Naive thymus-derived CD8-positive, alpha-beta T cell (primary cell): ENCODE measurements at places on chromosomes 6 and 20. TPM values are rescaled to one million over a fixed set of nuclear protein-coding genes. Genes with fewer than 3 reads are reported as not detected.

RIMS1 gene
- total RNA-seq = not detected

SRSF12 gene
- total RNA-seq = not detected

CST7 gene
- total RNA-seq = 5.5 TPM

- H3K4me1 ChIP-seq = no peaks in the 10 kb centered on the region
- peaks cover 21% of the 10 kb centered on the region for H3K36me3 ChIP-seq
- no peak for DNase-seq
- H3K4me3 ChIP-seq = no peak overlapping the region
Observed at GRCh38 chr6:17737704-17738252, 31.1 kb upstream of the NUP153 start.

TBX18 gene
- total RNA-seq = not detected

OPRL1 gene
- 1.1 TPM for total RNA-seq

GRCh38 chr20:3858689-3859088 is 12.1 kb downstream of the MAVS start:
- no peak for DNase-seq
- H3K27ac ChIP-seq = no peak overlapping the region
- peaks cover 12% of the 10 kb centered on the region for H3K4me1 ChIP-seq
- no peaks in the 10 kb centered on the region for H3K27me3 ChIP-seq
